ENCODE measurements at places on chromosomes 11 and 22.

DNA sequence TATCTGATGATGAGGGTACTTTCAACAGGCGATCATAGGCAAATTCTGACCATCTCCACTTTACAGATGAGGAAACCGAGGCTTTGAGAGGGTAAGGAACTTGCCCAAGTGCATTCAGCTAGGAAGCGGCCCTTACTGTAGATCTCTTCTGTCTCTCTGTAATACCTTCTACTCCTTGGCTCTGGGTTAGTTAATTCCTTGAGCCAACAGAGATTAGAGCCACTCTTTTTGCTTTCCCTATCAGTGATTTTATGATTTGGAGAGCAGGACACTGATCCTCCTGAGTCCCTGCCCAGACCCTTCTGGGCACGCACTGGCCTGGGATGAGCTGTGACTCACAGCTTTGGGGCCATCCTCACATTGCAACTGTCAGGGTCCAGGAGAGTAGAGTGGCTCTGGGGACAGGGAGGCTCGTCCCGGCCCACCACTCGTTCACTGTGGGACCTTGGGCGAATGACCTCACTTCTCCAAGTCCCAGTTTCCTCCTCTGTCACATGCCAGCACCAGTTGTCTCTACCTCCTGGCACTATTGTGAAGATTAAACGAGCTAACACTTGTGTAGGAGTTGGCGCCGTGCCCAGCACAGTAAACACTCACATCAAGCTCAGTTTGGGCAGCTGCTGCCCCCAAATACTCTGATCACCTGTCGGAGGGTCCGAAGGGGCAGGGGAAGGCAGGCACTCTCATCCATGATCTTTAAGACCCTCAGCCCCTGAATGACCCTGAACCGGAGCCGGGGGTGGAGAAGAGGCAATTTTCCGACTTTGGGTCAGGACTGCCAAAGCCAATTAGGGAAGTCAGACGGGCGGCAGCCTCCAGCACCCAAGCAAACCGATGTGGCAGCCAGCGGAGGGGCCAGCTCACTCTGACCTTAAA lies 235.0 kb downstream of the MIAT start:
- DNase-seq, result peak; percentile 60

DNA sequence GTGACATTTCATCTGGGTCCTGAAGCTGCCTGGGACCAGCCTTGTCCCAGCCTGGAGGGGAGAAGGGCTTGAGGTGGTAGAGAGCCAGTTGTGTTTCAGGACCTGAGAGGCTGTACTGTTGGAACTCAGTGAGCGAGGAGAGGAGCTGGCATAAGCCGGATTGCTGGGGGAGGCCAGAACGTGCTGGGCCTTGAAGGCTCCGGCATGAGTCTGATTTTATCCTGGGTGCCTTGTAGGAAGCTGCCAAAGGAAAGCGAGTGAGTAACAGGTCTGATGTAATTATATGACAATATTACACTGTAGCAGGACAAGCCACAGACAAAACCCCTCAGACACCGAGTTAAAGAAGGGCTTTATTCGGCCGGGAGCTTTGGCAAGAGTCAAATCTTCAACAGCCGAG lies 17.2 kb downstream of the AP2A2 start:
- DNase-seq, result peak; percentile 86

GRCh38 chr11:61526956-61527731 lies 18.6 kb downstream of the LRRC10B start:
- no peak for DNase-seq

- DNase-seq, result no peak
These were observed 16.9 kb downstream of the MYO7A start for GRCh38 chr11:77144857-77145428.

GRCh38 chr11:14554959-14555358 lies 34.8 kb upstream of the PSMA1 start:
- no peak for DNase-seq

DNA sequence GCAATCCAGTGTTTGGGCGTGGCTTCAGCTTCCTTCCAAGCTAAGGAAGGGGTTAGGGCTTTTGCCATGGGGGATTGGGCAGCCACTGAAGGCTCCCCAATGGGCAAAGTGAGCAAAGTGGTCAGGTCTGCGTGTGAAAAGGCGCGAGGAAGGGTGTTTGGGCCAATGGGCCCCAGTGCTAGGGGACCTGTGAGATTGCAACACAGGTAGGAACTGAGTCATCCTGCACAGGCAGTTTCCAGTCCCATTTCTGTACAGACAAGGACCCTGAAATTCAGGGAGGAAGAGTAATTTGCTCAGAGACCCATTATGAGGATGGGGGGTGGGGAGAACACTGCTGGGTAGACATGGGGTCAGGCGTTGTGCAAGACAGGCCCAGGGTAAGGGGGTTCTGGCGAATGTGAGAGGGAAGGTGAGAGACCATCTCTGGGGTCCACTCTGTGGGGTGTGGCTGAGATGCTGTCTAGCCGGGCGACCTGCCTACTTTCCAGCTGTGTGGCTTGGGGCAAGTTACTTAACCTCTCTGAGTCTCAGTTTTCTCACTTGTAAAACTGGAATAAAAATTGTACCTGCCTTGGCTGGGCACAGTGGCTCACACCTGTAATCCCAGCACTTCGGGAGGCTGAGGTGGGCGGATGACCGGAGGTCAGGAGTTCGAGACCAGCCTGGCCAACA lies 7.3 kb downstream of the CCDC88B start:
- peak; percentile 22 for DNase-seq

DNA sequence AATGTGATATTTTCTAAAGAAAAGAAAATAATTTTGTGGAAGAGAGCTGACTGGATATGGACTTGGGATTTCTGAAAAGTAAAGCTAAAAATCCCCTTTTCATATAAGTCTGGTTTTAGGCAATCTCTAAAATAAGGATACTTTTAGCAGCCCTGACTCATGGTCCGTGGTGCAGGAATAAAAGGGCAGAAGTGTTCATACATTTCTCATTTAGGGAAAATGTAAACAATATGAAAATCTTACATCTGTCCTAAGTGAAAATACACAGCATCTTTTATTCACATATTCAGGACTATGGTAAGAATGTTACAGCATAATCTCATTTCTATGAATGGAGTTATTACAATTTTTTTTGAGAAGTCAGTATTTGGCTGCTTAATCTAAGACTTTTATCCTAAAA lies 735 bp upstream of the ETS1 start:
- peak; percentile 30 for DNase-seq

GRCh38 chr11:102322560-102322959 lies 5.3 kb downstream of the BIRC3 start:
- peak; percentile 13 for DNase-seq

DNA sequence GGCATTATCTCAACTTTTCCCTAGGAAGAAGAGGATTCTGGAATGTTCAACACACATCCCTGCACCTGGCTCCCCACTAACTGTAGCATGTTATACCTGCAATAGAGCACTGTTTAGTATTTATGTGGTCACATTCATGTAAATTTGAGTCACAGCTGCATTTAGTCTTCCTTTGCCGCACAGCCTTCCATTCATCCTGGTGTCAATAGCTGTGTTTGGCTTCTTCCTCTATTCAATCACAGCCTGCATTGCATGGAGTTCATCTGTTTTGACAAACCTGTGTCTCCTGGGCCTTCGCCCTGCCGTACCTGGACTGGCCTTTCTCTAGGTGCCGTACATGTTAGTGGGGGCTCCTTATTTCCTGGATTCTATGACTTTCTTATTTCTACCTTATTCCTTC lies 4.1 kb upstream of the C22orf39 start:
- DNase-seq, result no peak

DNA sequence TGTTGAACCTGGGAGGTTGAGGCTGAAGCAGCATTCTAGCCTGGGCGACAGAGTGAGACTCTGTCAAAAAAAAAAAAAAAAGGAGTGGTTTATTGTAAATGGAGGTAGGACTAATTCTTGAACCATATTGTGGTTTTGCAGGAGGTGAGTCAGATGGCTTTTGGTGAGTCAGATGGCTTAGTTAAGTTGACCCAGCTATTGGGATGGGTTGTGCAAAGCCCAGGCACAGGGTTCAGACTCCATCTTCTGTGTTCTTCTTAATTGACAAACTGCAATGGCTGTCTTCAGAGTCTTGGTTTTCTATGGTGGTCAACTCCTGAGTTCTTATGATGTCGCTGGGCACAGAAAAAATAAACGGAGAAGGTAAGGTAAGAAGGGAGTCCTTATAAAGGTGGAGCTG lies 182.7 kb downstream of the ADAMTS15 start:
- DNase-seq, result peak; percentile 93

GRCh38 chr11:72786305-72787215 lies 7.3 kb downstream of the STARD10 start:
- DNase-seq, result no peak

DNA sequence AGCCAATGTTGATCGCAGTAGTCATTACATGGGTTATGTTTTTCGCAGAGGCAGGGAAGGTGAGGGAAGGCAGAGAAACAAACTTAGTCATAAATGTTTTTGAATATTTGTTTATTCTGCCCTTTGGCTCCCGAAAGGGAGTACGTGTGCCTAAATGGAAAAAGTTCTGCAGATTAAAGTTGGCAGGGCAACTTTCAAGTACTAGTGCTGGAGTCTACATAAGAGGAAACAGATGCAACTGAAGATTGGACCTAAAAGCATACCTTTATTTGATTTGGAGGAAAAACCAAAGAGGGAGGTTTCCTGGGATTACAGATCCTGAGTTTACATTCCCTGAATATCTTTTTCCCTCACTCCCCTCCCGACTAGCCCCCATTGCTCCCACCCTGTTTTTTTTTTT lies 5.7 kb downstream of the HSD17B12 start:
- DNase-seq, result no peak

- DNase-seq, result no peak
These were observed 454.3 kb upstream of the KIRREL3 start for GRCh38 chr11:127454856-127455255.

DNA sequence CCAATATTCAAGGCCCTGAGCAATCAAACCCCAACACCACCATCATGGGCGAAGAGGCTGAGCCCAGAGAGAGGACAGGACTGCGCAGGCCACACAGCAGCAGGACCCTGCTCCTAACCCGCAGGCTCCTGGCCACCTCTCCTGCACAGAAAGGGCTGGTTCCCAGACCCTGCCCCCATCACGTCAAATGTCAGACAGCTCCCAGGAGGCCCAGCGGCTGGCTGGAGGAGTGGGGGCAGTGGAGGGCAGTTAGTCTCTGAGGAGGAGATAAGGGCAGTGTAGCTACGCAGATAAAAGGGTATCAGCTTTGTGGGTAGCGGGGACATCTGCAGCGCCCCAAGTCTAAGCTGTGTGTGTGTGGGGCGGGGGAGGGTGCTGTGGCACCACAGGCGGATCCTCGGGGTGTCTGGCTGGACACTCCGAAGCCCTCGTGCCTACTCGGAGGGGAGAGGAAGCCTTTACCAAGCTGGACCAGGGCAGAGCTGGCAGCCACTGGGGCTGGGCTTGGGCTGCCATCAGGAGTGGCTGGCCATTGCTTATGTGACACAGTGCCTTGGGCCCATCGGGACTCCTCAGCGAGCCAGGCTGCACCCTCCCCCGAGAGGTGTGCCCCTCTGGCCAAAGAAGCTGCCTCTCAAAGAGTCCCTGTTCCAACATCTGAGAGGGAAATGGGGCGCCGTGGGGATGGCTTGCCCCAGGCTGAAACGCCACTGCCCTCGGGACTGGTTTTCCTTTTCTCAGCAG lies 21.5 kb downstream of the FADS3 start:
- DNase-seq, result no peak

- peak; percentile 33 for DNase-seq
These were observed 747.9 kb downstream of the OPCML start for GRCh38 chr11:132784441-132784840.

DNA sequence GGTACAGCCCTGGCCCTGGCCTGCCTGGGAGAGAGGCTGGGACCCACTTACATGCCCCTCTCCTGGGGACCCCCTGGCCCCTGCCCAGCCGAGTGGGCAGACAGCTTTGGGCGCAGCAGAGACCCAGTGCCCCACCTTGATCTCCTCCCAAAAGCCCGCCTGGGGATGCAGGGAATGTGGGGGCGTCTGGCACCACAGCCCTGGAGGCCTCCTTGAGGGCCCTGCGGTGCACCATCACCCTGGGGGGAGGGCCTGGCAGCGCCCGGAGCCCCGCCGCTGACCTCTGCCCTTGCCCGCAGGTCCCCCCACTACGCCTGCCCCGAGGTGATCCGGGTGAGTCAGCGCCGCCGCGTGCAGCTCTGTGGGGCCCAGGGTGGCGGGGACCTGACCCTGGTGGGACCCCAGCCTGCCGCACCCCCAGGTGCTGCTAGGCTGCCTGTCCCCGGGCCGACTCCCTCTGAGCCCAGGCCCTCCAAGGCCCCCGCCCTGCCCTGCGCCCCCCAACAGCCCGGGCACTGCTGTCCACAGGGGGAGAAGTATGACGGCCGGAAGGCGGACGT lies 43.7 kb downstream of the MOB2 start:
- no peak for DNase-seq

DNA sequence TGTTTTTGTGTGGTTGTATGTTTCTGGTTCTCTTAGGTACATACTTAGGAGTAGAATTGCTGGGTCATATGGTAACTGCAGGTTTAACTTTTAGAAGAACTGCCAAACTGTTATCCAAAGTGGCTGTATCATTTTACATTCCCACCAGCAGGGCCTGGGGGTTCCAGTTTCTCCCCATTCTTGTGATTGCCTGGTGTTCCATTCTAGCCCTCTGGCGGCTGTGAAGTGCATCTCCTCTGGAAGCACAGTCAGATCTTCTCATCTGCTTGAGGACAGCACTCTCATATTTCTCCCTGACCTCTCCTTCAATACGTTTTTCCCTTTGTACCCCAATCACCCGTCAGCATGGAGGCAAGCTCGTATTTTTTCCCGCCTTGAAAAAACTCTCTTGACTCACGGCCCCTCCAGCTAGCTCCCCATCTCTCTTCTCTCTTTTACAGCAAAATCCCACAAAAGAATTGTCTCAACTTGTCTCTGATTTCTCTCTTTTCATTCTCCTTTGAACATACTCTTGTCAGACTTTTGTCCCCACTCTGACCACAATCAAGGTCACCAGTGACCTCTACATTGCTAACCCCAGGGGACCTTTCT lies 56.8 kb upstream of the THY1 start:
- peak; percentile 75 for DNase-seq

GRCh38 chr22:29873943-29874342 lies 9.0 kb upstream of the MTMR3 start:
- DNase-seq, result no peak

DNA sequence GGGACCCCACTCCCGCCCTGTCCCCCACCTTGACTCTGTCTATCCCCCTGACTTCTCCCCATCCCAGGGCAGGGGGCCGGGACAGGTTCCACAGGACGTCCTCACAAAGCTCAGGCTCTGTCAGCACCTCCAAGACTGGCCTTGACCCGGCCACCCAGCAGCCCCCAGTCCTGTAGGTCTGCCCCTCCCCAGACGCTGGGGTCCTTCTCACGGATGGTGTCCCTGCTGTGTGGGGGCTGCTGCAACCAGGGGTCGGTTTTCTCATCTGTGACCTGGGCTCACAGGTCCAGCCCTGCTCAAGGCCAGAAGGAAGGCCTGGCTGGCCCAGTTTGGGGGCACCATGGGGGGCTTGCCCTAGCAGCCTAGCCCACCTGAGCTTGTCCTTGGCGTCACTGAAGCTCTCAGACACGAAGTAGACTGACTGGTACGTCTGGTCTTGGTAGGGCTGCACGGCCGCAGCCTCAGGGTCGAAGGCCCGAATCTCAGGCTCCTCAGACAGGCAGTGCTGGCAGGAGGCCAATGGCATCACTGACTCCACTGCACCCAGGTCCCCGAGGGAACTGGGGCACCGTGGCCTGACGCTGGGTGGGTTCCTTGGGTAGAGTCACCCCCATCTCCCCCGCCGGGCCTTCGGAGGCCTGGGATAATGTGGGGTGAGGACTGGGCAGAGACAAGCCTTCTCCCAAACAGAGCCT lies 4.0 kb upstream of the INS start:
- peak; percentile 29 for DNase-seq

Measured in GM23248 (cell line).